EL (cell line): ENCODE measurements at places on chromosomes 3 and 15.

DNA sequence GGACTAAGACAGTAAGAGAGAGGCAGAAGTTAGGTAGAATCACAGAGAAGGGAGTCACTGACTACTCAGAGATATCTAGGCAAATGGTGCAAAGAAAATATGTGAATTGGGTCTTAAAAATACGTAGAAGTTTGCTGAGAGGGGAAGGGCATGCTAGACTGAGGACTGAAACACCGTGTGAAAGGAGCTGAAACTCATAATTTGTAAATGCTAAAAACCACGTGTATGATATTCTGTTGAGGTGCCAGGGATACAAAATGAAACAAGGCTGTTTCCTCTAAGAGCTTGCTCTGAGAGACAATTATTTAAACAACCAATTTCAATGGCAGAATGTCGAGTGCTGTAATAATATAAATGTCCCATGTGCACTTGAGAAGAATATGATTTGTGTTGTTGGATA is 47.2 kb downstream of the NCK1 start:
- DNase-seq: no peak

DNA sequence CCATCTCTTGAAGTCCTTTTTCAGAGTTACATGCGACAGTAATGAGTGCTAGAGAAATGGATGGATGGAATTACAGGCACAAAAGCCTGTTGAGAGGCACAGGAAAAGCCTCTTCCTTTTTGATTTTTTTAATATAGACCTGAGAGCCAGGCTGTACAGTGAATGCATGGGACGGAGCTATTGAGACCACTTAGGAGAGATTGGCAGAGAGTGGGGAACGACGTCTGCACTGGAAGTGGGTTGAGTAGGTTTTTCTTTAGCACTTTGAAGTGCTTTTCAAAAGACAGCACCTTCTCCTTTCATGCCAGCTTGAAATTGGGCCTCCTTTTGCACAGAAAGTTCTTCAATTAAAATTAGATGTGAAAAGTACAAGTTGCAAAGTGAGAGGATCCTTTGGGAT is 37.0 kb downstream of the GLDN start:
- DNase-seq: no peak

DNA sequence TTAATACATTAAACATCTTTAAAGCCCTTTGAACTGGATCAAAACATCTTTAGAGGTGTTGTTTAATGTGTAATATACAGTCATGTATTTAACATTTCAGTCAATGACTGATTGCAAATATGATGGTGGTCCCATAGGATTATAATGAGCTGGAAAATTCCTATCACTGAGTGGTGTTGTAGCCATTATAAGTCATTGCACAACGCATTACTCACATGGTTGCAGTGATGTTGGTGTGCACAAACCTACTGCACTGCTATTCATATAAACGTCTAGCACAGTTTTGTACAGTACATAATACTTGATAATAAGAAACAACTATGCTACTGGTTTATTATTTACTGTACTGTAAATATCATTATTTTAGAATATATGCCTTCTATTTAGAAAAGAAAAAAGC is 75.6 kb downstream of the DTWD1 start:
- peak; percentile 5 for DNase-seq

GRCh38 chr3:150450916-150451315 is 42.8 kb downstream of the TSC22D2 start:
- no peak for DNase-seq

GRCh38 chr15:55791551-55792400 is 48.8 kb upstream of the PRTG start:
- peak; percentile 82 for DNase-seq

- peak; percentile 78 for DNase-seq
These were observed 87.7 kb downstream of the KCNAB1 start for GRCh38 chr3:156207802-156208685.

DNA sequence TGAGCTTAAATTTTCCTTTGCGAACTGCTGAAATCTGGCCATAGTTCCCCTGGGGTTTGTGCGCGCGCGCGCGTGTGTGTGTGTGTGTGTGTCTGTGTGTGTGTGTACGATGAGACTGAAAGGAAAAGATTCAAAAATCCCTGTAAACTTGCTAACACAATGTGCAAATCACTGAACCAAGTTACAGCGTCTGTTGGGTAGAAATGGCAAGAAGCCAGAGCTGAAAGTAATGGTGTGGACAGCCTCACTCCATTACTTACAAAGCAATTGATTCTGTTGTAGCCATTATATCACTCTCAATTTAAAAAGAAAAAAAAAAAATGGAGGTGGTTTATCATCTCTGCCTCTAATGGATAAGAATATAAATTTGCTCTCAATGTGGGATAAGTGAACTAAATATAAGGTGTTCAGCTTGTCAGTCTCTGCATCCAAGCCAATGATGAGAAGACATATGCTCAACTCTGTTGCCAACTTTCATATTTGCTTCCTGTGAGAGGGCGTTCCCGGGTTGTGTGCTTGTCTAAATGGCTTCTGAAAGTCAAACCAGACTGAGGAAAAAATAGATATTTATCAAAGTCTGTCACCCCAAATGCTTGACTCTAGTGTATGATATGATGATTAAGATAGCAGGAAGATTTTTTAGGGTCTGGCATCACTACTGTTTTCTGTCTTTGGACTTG is 422.2 kb downstream of the ZNF385D start:
- DNase-seq: no peak

DNA sequence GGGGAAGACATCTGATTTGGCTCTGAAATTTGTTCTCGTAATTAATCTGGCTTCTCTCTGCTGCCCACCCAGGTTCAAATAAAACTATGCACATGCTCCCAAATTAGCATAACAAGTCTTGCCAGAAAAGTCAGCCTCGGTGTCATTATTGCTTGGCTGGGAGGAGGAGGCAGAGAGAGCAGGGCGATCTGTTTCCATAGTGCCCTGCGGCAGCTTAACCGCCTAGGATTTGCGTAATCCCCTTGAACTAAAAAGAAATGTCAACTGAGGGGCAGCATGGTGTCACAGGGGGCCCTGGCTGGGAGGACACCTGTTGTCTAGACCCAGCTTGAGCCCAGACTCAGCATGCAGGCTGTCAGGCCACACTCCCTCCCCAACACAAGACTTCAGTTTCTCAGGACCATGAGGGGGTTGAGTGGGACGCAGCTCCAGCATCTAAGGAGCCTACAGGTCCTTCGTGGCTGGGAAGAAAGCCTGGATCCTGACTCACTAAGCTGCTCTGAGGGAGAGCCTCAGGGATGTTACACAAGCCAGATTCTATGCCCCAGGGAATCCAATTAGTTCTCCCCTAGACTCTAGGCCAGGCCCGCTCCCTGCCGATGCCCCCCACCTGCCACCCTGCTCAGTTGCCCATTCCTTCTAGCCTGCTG is 17.3 kb downstream of the MRPS11 start:
- peak; percentile 44 for DNase-seq

DNA sequence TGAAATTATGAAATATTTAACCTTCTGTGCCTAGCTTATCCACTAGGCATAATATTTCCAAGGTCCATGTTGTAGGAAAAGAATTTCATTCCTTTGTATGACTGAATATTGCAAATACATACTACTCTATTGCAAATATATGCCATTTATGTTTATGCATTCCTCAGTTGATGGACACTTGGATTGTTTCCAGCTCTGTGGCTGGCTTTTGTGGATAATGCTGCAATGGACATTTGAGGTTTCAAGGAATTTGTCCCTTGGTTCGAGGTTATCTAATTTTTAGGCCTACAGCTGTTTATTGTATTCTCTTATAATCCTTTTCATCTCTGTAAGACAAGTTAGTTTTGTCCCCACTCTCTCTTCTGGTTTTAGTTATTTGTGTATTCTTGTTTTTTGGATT is 7.7 kb upstream of the AADACL2 start:
- peak; percentile 42 for DNase-seq

DNA sequence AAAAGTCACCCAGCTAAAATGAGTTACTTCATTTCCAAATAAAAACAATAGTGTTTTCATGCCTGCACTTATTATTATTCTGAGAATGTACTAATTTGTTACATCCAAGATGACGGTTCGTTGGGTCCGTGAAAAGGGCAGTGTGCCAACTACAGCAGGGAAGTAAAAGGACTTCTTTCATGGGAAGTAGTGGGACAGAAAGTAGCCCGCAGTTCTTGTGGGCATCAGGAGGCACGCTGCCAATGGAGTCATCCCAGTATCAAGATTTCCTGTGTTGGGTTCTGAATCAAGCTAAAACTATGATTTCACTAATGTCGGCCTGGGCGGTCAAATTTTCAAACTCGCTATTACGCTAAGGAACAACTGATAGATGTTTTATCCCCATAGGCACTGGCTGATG is 254.5 kb upstream of the SOX2 start:
- no peak for DNase-seq

- peak; percentile 24 for DNase-seq
These were observed 60.0 kb upstream of the SYN2 start for GRCh38 chr3:11944052-11944673.

GRCh38 chr15:84934942-84935729 is 46.5 kb upstream of the PDE8A start:
- DNase-seq: no peak

GRCh38 chr3:10702961-10703740 is 112.9 kb upstream of the SLC6A11 start:
- DNase-seq: peak; percentile 29

GRCh38 chr15:93610944-93611343 is 521.9 kb upstream of the RGMA start:
- DNase-seq: no peak

GRCh38 chr3:49535971-49536874 is 18.1 kb upstream of the BSN start:
- DNase-seq: peak; percentile 19

- no peak for DNase-seq
These were observed 158.7 kb upstream of the UBE3A start for GRCh38 chr15:25597571-25597970.

- no peak for DNase-seq
These were observed 4.1 kb downstream of the ZNF717 start for GRCh38 chr3:75781079-75781745.

- DNase-seq: peak; percentile 41
These were observed 30.0 kb downstream of the CHST14 start for GRCh38 chr15:40500568-40501330.

GRCh38 chr15:38254051-38254883 is 1.6 kb downstream of the SPRED1 start:
- DNase-seq: peak; percentile 76

GRCh38 chr15:65833501-65834205 is 35.6 kb upstream of the RAB11A start:
- DNase-seq: no peak

DNA sequence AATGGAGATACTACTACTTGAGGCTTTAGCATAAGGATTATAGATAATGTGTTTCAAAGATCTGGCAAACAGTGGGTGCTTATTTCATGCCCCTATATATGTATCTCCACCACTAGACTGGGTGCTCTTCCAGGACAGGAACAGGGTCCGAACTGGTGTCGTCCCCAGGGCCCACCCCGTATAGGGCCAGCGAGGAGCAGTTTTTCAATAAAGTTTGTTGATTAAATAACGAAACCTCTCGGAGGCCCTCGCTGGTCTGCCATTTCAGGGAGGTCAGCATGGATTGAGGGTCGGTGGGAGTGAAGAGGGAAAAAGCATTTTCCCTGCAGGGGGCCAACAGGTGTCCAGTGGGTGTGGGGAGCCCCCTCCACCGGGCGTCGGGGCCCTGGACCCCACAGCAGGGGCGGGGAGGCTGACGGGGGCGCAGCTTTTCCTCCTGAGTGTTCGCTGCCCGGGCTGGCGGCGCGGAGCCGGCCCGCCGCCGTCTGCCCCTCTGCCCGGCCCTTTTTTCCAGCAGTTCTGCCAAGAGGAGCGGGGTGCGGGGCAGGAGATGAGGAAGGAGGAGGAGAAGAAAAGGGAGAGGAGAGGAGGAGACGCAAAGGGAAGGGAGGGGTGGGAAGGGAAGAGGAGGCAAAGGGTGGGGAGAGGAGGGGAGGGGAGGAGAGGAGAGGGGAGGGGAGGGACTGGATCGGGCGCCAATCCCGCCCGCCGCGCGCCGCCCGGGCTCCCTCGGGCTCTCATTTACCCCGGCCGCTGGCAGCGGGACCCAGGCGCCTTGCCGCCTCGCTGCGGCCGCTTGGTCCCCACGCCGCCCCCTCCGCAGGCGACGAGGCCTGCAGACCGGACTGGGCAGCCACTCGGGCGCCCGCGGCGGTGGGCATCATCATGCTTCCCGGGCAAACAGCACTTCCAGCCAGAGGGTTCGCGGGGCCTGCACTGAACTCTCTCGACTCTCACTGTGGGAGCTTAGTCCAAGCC is 66.3 kb downstream of the ISG20 start:
- DNase-seq: peak; percentile 58

GRCh38 chr3:14019459-14019858 is 105.2 kb downstream of the CHCHD4 start:
- no peak for DNase-seq

- no peak for DNase-seq
These were observed at the start of gene EPM2AIP1 for GRCh38 chr3:36992806-36993325. EPM2AIP1 (minus strand) TSS chr3:36993131; CDS start chr3:36993077, 54 bp downstream.

GRCh38 chr3:41324156-41324475 is 124.8 kb downstream of the CTNNB1 start:
- DNase-seq: no peak

DNA sequence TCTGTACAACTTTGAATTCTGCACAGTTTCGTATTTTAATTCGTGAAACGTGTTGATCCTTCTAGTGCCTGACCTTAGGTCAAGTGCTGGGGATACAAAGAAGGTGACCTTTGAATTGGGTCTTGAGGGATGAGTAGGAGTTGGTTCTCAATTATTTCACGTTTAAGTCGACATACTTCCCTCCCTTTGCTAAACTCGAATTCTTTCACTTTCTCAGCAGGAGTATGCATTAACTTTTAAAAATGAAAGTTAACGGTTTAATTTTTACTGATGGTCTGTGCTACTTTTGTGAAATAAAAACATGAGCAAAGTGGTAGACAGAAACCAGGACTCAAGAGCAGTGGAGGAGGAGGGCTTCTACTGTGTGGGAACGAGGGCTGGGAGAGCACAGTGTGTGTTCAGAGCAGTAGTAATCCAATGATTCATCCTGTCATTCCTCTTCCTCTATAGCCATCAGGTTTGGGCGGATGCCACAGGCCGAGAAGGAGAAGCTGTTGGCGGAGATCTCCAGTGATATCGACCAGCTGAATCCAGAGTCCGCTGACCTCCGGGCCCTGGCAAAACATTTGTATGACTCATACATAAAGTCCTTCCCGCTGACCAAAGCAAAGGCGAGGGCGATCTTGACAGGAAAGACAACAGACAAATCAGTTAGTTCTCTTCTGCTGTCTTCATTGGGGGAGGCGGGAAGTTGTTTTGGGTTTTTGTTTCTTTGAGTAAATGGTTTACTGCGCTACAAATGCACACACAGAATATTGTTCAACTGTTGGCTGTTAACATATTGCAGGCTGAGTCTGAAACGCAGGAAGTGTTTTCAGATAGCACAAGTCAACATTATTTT is 78.6 kb upstream of the TSEN2 start:
- peak; percentile 98 for DNase-seq

DNA sequence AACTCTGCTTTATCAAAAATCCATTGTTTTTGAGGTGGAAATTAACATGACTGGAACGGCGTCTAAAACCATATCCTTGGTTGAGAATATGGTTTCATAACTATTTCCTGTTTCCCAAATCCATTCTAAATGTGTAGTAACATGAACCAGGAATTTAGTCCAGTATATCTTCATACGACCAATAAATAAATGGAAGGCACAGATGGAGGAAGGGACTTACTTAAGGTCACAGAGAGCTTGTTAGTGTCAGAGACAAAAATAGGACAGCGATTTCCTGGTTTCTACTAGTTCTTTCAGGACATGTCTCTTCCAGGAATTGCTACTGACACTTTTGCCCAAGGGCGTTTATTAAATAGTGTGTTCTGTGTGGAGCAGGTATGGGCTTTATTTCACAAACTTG is 41.2 kb downstream of the HES1 start:
- no peak for DNase-seq

- DNase-seq: peak; percentile 31
These were observed 829 bp downstream of the DCP1A start for GRCh38 chr3:53346514-53346913.

GRCh38 chr15:90822204-90822955 is 46.0 kb upstream of the FURIN start:
- DNase-seq: no peak
